ENCODE measurements at places on chromosomes 1 and 21. TPM values are rescaled to one million over a fixed set of nuclear protein-coding genes. Genes with fewer than 3 reads are reported as not detected.
A peak's percentile ranks its signal among the peaks of the same experiment; 100 is the strongest.

DNA sequence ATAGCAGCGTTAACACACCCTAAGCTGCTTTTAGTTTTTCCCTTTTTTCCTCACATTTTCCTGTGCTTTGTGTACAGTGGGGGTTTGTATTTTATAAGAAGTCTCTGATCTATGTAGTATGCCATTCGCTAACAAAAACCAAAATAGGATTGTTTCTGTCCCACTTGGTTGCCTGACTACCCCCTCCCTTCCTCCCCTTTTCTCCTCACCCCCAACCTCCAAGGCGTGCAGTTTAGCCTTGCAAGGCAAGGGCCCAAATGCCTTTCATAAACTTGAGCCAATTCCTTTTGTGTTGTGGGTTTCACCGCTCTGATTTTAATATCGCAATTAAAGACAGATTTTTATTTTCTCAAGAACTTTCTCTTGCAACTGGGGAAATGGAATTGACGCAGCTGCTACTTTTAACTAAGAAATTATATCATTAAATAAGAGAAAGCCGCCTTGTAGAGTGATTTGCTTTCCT, 276.9 kb downstream of the TM2D1 start:
- DNase-seq: no peak
- H3K36me3 ChIP-seq: no peaks in the 10 kb centered on the region

- H3K27ac ChIP-seq: no peak overlapping the region
- H3K27me3 ChIP-seq: no peaks in the 10 kb centered on the region
- no peaks in the 10 kb centered on the region for H3K36me3 ChIP-seq
- no peak for DNase-seq
Measured at GRCh38 chr1:101408212-101409042, 171.6 kb downstream of the S1PR1 start.

DNA sequence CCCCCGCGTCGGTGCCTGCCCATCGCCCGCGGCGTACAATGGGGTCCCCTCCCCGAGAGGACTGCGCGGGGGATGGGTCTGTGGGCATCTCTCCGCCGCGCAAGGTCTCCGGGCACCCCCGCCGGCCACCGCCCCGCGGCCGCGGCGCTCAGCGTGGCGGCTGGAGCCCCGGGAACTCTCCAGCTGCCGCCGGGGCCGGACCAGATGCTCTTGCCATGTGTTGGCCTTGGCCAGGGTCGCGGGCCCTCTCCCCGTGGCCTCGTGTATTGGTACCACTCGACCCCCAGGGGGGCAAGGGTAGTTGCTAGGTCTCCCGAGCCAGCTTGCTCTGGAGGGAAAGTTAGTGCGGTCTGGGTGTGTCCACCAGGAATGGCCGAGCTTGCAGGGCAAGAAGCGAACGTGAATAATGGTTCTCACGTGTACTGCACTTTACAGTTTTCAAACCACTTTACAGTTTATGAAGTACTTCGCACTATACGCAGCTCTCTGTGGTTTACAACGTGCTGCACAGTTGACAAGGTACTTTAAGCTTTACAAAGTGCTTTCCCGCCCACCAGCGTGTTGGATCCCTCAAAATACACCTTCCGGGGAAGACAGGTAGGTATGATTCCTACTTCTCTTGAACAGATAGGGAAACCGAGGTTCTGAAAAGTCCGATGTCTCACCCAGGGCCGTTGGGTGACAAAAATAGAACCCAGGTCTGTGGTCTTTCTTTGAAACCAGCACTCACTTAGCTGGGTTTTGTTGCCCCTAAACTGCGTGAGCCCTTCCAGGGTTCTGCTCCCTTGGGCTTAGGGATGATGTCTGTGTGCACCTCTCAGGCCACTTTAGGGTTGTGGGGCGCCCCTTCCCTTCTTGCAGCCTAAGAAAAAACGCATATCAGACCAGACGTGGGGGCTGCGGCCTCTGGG, 1.2 kb downstream of the EPHB2 start:
- H3K4me3 ChIP-seq: no peak overlapping the region
- no peaks in the 10 kb centered on the region for H3K27me3 ChIP-seq
- peak; percentile 34 for DNase-seq
- H3K4me1 ChIP-seq: peaks cover 28% of the 10 kb centered on the region

GRCh38 chr1:32240140-32240951, 6.7 kb upstream of the FAM167B start:
- peak overlapping the region; percentile 75 for H3K27ac ChIP-seq
- peak overlapping the region; percentile 50 for H3K4me3 ChIP-seq
- no peaks in the 10 kb centered on the region for H3K4me1 ChIP-seq
- no peaks in the 10 kb centered on the region for H3K36me3 ChIP-seq

GRCh38 chr1:159144571-159144970, 26.8 kb upstream of the CADM3 start:
- no peak overlapping the region for H3K27ac ChIP-seq
- peaks cover 10% of the 10 kb centered on the region for H3K27me3 ChIP-seq
- no peak overlapping the region for H3K4me3 ChIP-seq
- no peaks in the 10 kb centered on the region for H3K4me1 ChIP-seq
- DNase-seq: no peak

DNA sequence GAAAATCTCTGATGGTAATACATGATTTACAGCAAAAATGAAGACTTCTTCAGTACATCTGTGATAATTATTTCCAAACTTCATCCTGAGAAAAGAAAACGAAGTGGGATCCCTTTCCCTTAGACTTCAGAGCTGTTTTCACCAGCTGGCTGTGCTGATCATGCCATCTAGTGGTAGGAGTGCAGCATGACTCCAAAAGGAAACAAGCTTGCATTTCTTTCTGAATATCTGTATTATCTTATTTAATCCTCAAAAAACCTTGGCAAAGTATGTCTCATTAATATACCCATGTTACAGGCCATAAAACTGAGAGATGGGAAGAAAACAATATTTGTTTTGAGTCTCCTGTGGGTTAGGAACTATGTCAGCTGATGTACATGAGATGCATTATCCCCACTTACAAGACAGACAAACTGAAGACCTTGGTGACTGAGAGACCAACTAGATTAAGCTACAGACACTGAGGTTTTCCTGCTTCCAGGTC, 9.8 kb upstream of the GJA8 start:
- H3K36me3 ChIP-seq: no peaks in the 10 kb centered on the region
- H3K27me3 ChIP-seq: no peaks in the 10 kb centered on the region
- no peak overlapping the region for H3K27ac ChIP-seq
- peak; percentile 60 for DNase-seq

- DNase-seq: no peak
- no peaks in the 10 kb centered on the region for H3K36me3 ChIP-seq
- peaks cover 2% of the 10 kb centered on the region for H3K27me3 ChIP-seq
Measured at GRCh38 chr21:36709868-36710728, 11.2 kb downstream of the SIM2 start.

GRCh38 chr1:29835406-29835805, 599.1 kb downstream of the PTPRU start:
- no peak overlapping the region for H3K4me3 ChIP-seq
- H3K36me3 ChIP-seq: no peaks in the 10 kb centered on the region
- DNase-seq: no peak
- H3K4me1 ChIP-seq: no peaks in the 10 kb centered on the region
- no peaks in the 10 kb centered on the region for H3K27me3 ChIP-seq
- H3K27ac ChIP-seq: no peak overlapping the region

DNA sequence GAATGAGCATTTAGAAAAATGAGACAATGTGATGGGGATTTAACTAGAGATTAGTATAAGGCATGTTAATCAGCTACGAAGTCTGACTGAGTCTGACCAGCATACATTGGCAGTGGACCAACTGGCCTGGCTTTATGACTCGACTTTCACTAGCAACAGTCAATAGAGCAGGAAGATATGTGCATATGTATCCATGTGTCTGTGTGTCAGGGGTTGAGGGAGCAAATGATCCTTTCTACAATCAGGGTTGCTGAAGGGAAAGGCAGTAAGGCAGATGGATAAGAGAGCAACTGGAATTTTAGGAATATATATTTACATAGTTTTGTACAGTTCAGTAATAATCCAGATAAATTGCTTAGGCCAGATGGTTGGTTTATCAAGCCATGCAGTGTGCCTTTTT, 645.6 kb downstream of the PLA2G4A start:
- no peaks in the 10 kb centered on the region for H3K27me3 ChIP-seq
- no peaks in the 10 kb centered on the region for H3K36me3 ChIP-seq
- peak; percentile 34 for DNase-seq

- H3K27ac ChIP-seq: no peak overlapping the region
- no peaks in the 10 kb centered on the region for H3K27me3 ChIP-seq
- H3K4me1 ChIP-seq: no peaks in the 10 kb centered on the region
- DNase-seq: no peak
Measured at GRCh38 chr1:33128781-33129180, 47.8 kb downstream of the AZIN2 start.

GRCh38 chr21:33975548-33976081, 60.0 kb upstream of the ATP5PO start:
- no peaks in the 10 kb centered on the region for H3K27me3 ChIP-seq
- no peak overlapping the region for H3K4me3 ChIP-seq
- no peaks in the 10 kb centered on the region for H3K36me3 ChIP-seq
- DNase-seq: no peak
- H3K4me1 ChIP-seq: no peaks in the 10 kb centered on the region

DNA sequence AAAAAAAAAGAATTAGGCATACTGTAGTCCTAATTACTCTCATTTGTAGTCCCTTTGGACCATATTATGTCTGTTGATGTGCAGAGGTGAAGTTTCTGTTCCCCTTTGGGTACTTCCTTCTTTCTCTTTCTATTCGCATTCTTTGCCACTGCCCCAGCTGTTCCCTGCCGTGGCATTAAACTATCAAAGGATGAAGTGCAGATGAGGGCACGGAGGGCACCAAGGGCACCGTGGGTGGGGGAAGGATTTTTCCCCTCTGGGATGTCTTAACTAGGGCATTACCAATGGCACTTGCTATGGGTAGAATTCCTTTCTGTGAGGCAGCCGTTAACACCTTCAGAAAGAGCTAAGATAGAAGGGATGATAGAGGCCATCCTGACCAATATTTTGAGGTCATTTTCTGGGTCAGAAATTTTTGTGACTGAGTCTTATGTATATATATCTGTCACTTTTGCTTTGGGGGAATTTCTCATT, 4.9 kb upstream of the MAPKAPK2 start:
- H3K27ac ChIP-seq: no peak overlapping the region
- peaks cover 3% of the 10 kb centered on the region for H3K4me1 ChIP-seq
- peaks cover 6% of the 10 kb centered on the region for H3K27me3 ChIP-seq
- H3K36me3 ChIP-seq: no peaks in the 10 kb centered on the region

DNA sequence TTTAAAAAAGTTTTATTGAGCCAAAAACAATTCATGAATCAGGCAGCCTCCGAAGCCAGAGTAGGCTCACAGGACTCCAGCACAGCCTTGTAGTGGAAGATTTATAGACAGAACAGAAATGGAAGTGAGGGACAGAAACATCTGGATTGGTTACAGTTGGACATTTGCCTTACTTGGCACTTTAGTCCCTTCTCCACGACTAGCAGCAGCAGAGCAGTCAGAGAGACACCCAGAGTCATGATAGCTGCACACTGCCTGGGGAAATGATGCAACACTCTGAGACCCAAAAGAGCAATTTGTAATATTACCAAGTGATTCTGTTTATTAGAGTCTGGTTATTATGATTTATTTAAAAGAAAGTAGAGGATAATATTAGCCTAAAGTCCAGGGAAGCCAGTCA, 72.2 kb upstream of the KRTAP11-1 start:
- no peaks in the 10 kb centered on the region for H3K4me1 ChIP-seq
- no peak overlapping the region for H3K27ac ChIP-seq
- H3K36me3 ChIP-seq: no peaks in the 10 kb centered on the region
- no peak overlapping the region for H3K4me3 ChIP-seq
- peak; percentile 59 for DNase-seq

- H3K4me3 ChIP-seq: no peak overlapping the region
- H3K36me3 ChIP-seq: no peaks in the 10 kb centered on the region
- no peak overlapping the region for H3K27ac ChIP-seq
- H3K27me3 ChIP-seq: no peaks in the 10 kb centered on the region
- DNase-seq: no peak
Measured at GRCh38 chr1:93600663-93601062, 81.0 kb downstream of the BCAR3 start.

DNA sequence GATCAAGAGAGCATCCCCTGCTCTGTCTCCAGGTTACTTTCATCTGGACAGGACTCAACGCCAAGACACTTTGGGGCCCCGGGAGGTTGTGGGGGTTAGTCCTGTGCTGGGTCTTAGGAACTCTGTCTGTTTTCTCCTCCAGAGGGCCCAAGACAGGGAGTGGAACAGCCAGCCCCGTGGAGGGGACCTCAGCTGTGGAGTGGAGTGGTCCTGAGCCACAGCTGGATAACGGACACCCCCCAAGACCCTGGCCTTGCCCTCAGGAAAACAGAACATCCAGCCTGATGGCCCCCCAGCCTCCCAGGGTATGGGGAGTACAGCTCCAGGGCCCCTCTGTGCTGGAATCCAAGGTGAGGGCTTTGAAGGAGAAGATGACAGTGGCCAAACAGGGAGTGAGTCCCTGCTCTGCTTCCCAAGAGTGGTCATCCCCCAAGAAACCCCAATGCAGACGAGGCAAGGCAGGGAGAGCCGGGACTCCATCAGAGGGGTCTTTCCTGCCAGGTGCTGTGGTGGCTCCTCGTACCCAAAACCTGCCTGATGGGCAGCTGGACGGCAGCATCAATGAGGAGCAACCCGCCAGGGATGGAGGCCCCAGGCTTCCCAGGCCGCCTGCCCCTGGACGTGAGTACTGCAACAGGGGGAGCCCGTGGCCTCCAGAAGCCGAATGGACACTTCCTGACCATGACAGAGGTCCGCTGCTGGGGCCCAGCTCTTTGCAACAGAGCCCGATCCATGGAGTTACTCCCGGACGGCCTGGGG, 3.5 kb downstream of the KIAA1614 start:
- H3K36me3 ChIP-seq: peaks cover 9% of the 10 kb centered on the region
- H3K4me1 ChIP-seq: no peaks in the 10 kb centered on the region
- DNase-seq: no peak
- H3K27ac ChIP-seq: no peak overlapping the region
- no peak overlapping the region for H3K4me3 ChIP-seq

DNA sequence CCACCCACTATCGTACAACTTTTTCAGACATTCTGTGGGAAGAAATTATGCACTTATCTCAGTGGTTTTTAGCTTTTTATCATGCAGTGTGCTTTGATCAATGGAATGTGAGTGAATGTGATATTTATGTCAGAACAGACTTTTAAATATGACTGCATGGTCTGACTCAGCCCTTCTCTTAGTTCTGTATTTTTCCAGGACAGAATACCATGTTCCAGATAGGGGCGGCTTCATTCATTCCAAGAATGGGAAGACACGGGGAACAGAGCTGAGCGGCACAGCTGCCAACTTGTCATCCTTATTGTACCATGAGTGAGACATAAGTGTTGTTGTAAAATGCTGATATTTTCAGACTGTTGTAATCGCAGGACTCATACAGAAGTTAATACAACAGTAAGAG, 214.6 kb upstream of the NCAM2 start:
- H3K27me3 ChIP-seq: no peaks in the 10 kb centered on the region
- no peaks in the 10 kb centered on the region for H3K36me3 ChIP-seq
- H3K4me1 ChIP-seq: no peaks in the 10 kb centered on the region

The CSRP1 gene
- total RNA-seq: 223 TPM

The ALX3 gene
- total RNA-seq: not detected

The SYT6 gene
- not detected for total RNA-seq

The CD244 gene
- 1.5 TPM for total RNA-seq

The CRP gene
- 0.71 TPM for total RNA-seq

The DLGAP3 gene
- total RNA-seq: 0.89 TPM

The S100A3 gene
- total RNA-seq: 3.0 TPM

The SPRR1B gene
- total RNA-seq: not detected

The ICOSLG gene
- 1.6 TPM for total RNA-seq

All from lung (tissue), 17 donors.